BJ (cell line): ENCODE measurements at places on chromosomes 3 and 15. TPM values are rescaled to one million over a fixed set of nuclear protein-coding genes. Genes with fewer than 3 reads are reported as not detected.

DNA sequence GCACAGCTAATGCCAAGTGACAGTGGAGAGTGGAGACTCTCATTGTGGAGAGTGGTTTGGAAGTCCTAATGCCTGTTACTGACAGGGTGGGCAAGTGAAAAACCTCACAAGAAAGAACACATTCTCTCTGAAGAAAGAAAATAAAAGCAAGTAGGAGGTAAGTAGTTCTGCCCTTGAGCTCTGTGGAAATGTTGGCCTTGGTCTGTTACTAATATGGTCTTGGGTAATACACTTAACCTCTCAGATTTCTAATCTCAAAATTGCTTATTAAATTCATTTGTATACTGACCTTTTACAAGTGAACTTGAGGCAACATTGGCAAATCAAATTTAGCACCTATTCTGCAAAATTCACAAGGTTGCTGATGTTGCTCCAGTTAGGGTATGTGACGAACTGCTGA, 291.6 kb upstream of the CBLB start:
- no peak for DNase-seq

DNA sequence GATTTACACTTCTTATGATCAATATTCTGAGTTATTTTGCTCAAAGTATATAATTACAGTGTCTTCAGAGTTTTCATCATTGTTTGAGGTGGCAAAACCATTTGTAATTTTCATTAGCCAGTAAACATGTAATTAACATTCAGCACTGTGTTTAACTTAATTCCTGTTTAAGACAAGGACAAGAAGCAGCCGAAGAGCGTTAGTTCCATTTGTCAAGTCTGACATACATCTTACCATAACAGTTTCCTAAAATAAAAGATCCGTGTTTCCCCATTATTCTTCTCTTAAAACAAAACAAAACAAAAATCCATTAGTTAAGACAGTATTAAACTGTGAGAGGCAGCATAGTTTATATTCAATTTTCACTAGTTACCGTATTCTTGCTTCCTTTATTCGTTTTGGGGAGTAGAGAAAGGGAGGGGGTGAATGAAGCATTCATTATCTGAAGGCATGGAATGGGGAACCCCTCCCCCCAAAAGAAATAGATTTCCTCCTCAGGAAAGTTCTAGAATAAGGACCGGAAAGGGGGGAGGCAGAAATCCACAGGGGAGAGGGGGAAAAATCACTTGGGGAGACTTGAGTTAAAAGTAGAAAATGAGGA, 5.5 kb upstream of the NR2F2 start:
- no peak for DNase-seq

DNA sequence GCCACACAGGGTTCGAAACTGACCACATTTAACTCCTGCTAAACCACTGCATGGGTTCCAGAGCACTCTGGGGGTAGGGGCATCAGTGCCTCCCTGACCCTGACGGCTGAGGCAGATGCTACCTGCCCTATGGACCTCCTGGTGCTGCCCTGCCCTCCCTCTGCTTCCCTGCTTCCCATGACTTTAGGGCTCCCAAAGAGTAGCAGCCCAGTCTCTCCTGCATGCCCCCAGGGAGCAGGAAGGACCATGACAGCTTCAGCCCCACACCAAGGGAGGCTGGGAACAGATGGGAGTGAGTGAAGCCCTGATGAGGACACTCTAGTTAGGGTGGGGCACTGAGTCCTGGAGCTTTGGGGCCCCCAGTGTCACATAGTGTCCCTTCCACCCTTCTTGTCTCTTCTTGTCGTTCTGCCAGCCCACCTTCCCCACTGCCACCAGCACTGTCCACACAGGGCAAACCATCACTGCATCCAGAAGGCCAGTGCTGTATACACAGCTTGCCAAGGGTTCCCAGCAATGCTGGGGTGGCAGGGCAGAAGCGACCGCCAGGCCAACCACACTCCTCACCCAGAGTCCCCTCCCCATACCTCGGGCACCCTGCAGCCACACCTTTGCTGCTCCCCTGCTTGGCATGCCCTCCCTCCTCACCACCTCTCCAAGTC, 31.0 kb downstream of the SRPRB start:
- DNase-seq: no peak

DNA sequence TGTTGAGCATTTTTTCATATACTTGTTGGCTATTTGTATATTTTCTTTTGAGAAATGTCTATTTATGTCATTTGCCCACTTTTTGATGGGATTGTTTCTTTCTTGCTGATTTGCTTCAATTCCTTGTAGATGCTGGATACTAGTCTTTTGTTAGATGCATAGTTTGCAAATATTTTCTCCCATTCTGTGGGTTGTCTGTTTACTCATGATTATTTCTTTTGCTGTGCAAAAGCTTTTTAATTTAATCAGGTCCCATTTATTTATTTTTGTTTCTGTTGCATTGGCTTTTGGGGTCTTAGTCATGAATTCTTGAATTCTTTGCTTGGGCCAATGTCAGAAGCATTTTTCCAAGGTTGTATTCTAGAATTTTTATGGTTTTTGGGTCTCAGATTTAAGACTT, 251.7 kb downstream of the WNT5A start:
- peak; percentile 34 for DNase-seq

Gene SCAANT1
- not detected in 2 replicates for polyA plus RNA-seq

DNA sequence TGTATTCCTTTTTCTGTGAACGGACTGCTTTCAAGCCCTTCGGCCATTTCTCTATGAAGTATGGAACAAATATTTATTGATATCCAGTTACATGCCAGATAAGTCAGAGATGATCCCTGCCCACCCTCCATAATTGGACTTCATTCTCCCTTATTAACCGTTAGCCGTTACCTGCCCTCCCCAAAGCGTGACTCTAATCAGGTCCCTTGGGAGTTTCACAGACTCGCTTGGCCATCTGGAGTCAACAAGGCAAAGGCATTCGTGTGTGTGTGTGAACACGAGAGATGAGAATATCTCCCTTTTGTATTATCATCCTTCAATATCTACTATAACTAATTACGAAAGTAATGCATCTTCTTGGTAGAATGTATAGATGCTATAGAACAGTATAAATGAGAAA, 314.5 kb downstream of the TLE3 start:
- no peak for DNase-seq

Gene ROPN1
- polyA plus RNA-seq: not detected in 2 replicates

DNA sequence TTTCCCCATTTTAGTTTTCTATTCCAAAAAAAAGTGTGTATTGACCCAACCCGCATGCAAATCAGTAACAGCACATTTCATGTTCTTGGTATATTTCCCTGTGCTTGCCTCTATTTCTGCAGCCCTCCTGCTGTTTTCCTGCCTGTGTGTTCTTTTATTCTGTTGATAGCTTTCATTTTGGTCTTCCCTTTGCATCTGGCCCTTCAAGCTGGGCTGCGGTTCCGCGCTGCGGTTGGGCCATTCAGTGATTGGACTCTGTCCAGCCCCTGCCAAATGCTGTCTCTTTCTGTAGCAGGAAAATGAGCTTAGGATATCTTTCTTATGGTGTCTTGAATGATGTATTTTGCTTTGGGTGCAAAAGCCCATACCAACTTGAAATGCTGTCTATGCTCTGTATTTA, 49.9 kb downstream of the ZNF621 start:
- no peak for DNase-seq

Gene ATP8B4
- polyA plus RNA-seq: 0.23 and 0.44 TPM in 2 replicates

DNA sequence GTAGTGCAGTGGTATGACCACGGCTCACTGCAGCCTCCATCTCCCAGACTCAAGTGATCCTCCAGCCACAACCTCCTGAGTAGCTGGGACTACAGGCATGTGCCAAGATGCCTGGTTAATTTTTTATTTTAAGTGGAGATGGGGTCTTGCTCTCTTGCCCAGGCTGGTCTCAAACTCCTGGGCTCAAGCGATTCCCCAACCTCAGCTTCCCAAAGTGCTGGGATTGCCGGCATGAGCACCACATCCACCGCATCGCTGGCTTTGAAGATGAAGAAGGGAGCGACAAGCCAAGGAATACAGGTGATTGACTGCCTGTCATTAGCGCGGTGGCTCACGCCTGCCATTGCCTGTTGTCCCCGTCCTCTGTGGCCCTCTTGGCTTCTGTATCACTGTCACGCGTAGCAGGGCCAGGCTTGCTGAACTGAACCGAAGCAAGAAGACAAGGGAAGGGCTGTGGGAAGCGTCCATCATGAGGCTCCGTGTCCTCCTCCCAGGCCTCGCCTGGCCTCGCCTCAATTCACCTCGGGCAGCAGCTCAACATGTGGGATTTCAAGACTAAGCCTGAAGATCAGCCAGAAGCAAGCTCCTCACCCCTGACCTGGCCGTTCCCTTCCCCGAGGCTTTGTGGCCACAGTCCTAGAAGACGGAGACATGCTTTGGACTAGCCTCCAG, 46.4 kb upstream of the TFRC start:
- no peak for DNase-seq

DNA sequence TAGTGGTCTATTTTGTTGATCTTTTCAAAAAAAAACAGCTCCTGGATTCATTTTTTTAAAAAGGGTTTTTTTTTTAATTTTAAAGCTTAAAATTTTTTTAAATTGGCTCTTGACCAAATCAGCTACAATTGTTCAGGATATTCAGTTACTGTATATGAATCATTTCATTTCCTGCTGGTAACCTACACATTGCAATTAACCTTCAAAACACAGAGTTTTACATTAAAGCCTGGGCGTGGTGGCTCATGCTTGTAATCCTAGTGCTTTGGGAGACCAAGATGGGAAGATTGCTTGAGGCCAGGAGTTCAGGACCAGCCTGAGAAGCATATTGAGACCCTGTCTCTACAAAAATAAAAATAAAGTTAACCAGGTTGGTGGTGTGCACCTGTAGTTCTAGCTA, 163.4 kb downstream of the ALDH1A2 start:
- no peak for DNase-seq

- no peak for DNase-seq
Measured at GRCh38 chr15:71758711-71759110, 51.6 kb upstream of the NR2E3 start.

DNA sequence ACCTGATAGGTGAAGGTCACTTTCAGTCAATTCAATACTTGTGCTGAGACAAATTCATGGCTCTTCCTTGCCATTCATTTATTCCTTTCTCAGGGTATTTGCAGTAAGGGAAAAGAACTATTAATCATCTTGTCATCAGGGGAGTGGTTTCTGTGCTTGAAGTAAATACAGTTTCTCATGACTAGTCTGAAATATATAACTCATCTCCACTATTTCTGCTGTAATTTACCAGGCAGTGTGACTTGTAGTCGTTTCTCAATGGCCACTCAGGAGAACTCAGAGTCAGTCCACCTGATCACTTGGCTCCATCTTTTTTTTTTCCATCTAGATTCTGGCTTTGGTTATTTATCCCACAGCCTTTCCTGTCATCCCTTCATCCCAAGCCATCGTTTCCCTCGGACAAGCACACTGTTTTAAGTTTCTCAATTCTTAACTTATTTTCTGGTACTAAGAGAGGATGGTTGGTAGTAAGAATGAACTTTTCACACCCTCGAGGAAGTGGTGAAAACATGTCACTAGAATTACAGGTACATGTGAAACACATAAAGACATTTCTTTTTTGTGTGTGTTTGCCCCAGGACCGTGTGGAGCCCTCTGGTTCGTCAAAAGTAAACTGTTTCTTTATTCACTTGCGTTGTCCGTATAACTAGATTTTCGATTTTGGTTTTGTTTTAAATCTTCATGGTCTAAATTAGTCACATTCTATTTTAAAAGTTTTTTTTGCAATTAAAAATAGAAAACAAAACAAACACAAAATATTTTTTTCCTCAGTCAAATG, 620.2 kb downstream of the ZBBX start:
- DNase-seq: no peak

- no peak for DNase-seq
Measured at GRCh38 chr3:108448593-108448992, 61.8 kb downstream of the MYH15 start.

DNA sequence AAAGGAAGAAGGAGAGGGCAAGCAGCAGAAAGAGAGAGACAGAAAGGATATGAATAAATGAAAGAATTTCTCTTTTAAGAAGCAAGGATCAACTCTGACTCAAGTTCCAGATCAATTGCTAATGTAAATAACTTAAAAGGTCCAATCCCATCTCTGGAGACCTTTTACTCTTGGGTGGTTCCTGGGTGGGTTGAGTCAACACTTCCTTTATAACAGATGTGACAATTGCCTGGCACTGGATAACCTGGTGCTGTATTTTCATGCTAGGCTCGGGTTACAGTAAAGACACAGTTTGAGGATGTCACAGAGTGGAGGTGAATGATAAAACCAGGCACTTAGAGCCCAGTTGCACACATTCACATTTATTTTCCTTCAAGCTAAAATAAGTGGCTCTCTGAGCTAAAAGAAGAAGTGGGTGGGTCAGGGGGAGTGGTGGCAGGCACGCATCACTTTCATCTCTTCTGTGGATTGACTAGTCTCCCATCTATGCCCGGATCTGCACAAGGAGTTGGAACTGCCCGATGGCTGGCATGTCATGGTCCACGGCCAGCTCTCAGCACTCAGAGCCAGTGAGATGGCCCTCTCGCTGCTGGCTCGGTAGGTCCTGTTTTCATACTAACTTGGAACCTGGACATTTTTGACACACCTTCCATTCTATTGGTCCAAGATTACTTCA, 465.8 kb downstream of the FOXP1 start:
- no peak for DNase-seq

- DNase-seq: no peak
Measured at GRCh38 chr15:63888146-63888545, 54.4 kb upstream of the HERC1 start.

DNA sequence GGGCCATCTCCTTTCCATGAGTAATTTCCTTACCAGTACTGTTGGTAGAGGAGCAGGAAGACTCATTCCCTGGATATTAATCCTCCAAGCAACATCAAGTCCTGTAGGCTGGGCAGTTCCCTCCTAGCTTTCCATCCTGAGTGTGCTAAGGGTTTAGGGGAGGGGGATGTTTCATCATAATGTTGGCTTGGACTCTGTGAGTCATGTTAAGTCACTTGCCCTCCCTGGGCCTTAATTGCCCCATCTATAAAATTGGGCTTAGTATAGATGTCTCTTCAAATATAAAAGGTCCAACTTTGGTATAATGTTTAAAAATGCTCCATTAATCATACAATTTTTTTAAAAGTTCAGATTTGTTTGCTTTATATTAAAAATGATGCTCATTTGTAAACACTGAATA, 52.7 kb downstream of the TLE3 start:
- no peak for DNase-seq

DNA sequence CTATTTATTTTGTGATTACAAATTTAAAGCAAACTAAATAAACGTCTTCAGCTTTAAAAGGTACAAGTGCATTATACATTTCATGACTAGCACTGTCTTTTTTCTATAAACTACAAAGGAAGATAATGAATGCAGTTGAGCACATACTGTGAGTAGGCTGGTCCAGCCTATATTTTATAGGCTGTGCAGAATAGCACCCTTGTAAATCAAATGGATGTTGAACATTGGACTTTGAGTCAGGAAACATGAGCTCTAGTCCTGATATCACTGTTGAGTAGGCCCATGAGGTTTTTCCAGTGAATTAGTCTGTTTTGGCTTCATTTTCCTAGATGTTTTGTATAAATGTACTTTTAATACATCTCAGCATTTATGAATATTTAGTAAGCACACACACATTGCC, 447.3 kb upstream of the KCNMB2 start:
- DNase-seq: no peak

DNA sequence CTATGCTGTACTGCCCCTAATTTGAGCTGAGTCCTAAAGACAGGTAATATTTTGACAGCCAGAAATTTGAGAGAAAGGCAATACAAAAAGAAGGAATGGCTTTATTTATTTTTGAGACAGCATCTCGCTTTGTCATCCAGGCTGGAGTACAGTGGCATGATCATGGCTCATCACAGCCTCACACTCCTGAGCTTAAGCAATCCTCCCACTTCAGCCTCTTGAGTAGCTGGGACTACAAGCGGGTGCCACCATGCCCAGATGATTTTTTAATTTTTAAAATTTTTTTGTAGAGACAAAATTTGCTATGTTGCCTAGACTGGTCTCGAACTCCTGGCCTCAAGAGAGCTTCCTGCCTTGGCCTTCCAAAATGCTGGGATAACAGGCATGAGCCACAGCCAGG, 77.4 kb upstream of the SLC4A7 start:
- DNase-seq: no peak

GRCh38 chr15:88243895-88244787, 12.4 kb downstream of the NTRK3 start:
- DNase-seq: no peak
